Pons (tissue), 1 donor: ENCODE measurements at places on chromosomes 4 and X.

GRCh38 chr4:117874216-117874615, 160.1 kb upstream of the NDST3 start:
- DNase-seq, result no peak

GRCh38 chrX:153793291-153793690, 884 bp downstream of the IDH3G start:
- DNase-seq, result no peak

DNA sequence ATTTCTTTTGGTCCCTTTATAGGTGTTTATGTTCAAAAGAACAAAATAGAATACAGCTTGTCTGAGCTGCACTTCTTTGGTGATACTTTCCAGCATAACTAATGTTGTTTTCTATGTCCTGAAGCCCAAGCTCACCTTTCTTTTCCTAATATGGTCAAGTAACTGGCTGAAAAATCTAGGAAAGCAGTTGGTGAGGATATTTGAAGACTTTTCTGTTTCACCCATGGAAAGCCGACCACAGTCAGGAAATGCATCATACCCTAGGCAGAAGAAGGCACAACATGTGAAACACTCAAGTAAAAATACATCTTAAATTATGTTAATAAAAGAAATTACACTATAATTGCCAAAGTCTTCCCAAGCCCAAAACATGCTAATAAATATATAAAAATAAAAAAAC, 337.0 kb downstream of the PDGFC start:
- DNase-seq, result no peak

DNA sequence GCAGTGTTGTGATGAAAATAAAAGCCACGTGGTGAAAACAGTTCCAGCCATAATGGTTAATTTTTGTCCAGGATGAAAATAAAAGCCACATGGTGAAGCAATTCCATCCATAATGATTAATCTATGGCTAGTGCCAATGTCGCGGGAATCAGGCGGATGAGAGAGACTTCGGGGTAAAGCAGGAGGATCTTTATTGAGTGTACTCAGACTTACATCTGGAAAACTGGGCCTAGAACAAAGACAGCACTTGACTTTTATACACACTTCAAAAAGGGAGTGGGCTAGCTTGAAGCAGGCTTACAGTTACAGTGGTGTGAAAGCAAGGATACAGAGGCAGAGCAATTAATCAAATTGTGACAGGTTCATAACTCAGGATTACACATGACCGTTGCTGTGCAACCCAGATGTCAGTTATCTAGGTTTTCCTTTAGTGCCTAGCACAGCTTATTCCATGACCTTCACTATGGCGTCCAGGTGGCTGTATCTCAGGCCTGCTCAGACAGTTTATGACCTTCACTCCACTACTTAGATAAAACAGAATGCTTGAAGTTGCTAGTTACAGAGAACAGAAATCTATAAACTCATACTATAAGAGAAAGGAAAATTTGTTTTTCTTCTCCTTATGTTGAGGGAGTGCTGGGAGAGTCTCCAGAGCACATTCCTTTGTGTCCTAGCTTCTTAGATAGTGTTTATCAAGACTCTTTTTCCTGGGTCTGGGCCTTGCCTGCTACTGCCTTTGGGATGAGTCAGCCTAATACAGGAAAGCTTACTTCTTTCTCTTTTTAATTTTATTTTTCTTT, 5.9 kb upstream of the PLA2G12A start:
- no peak for DNase-seq

DNA sequence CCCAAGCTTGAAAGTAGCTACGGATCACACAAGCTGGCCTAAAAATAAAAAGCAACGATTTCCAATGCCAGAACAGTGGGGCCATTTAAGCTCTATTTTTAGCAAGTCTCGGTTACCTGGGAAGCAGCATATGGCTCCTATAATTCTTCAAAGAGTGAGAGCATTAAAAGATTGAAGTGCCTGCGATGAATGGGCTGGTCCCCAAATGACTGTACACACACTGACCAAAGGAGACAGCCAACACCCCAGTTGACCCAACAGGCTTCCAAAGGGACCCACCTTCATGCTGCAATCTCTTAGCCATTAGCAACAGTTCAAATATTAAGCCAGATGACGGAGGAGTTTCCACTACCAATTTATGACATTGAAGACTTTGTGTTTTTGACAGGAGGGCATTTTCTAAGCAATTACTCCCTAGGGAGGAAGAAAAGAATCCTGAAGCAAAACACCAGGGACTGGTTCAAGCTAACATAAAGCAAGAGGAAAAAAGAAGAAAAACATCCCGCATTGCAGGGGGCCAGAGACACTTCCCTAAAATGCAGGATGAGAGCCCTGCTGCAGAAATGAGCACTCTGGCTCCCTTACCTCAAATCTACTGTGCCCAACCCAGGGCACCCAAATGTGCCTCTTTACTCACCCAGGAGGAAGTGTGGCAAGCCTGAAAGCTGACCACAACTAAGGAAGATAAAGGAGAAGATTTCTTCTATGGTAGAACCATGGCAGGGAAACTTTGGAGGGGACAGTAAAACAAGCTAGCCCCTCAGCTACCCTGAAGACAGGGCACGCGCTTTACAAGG, 21.6 kb downstream of the SH3KBP1 start:
- DNase-seq, result peak; percentile 53

DNA sequence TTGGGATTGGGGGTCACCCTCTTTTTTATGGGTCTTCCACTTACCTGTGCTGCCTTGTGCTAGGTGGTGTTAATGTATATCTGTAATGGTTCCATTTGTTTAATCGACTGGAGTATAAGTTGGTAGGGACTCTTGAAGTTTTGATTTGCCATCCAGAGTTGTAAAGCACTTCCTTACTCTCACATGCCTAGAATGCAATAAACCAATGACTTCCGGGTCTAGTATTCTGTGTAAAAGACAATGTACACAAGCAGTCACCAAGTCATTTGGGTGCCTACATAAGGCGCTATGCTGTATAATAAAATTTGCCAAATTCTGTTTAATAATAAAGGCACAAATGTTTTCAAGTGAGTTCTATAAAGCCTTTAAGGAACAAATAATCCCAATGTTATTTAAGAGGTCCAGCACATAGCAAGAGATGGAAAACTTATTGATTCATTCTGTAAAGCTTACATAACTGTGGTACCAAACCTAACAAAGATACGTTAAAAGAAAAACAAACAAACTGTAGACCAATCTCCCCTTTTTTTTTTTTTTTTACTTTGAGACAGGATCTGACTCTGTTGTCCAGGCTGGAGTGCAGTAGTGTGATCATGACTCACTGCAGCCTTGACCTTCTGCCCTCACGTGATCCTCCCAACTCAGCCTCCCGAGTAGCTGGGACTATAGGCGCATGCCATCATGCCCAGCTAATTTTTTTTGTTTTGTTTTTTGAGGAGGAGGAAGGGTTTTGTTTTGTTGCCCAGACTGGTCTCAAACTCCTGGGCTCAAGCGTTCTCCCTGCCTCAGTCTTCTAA, 41.5 kb upstream of the HPRT1 start:
- no peak for DNase-seq

- DNase-seq, result no peak
These were observed 16.6 kb downstream of the DCK start for GRCh38 chr4:71009890-71010588.

DNA sequence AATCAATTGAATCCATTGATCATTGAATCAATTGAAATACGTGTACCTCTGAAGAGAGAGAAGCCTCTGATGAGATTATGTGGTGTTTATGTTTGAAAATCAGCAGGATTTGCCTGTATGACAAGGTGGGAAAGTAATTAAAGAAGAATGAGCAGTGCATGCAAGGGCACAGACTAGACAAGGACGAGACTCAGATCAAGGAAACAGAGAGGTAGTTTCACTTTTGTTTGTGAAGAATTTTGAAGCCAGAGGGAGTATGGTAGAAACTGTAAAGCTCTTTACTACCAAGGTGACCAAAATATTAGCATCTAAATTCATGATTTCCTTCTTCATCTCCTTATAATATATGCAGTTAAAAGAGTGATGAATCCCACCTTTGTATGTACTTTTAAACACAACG, 1830.0 kb upstream of the IGFBP7 start:
- DNase-seq, result no peak

GRCh38 chrX:123013141-123013540, 170.9 kb upstream of the GRIA3 start:
- no peak for DNase-seq
